ENCODE measurements at places on chromosomes 1 and 21.

GRCh38 chr1:15918962-15919715 is 56.8 kb downstream of the ZBTB17 start:
- peak; percentile 88 for DNase-seq

- no peak for DNase-seq
Measured at GRCh38 chr21:22764222-22764621, 1766.0 kb downstream of the NCAM2 start.

GRCh38 chr1:42350086-42350485 is 15.1 kb upstream of the FOXJ3 start:
- DNase-seq: no peak

- no peak for DNase-seq
Measured at GRCh38 chr1:167532964-167533824, 14.9 kb upstream of the CD247 start.

- DNase-seq: no peak
Measured at GRCh38 chr1:177650947-177651346, 318.9 kb downstream of the SEC16B start.

DNA sequence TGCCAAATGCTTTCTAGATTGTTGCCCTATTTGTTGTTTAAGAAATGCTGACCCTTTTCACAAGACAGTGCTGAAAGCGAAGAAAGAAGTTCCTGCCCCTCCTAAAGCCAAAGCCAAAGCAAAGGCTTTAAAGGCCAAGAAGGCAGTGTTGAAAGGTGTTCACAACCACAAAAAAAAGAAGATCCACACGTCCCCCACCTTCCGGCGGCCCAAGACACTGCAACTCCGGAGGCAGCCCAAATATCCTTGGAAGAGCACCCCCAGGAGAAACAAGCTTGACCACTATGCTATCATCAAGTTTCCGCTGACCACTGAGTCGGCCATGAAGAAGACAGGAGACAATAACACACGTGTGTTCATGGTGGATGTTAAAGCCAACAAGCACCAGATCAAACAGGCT is 55.7 kb downstream of the PSMG1 start:
- DNase-seq: no peak

- DNase-seq: no peak
Measured at GRCh38 chr1:99327357-99327756, 63.1 kb downstream of the PLPPR4 start.

DNA sequence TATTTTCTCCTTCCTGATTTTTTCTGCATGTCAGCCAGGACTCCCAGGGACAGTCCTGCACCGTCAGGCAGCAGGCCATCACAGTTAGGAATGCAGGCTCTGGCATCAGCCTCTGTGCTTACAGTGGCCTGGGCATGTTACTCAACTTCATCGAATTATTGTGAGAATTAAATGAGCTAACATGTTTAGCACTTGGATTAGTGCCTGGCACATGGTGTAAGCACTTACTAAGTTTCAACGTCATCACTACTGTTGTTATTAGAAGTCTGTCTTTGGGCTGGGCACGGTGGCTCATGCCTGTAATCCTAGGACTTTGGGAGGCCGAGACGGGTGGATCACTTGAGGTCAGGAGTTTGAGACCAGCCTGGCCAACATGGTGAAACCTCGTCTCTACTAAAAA is 45.1 kb downstream of the SCCPDH start:
- DNase-seq: peak; percentile 57

DNA sequence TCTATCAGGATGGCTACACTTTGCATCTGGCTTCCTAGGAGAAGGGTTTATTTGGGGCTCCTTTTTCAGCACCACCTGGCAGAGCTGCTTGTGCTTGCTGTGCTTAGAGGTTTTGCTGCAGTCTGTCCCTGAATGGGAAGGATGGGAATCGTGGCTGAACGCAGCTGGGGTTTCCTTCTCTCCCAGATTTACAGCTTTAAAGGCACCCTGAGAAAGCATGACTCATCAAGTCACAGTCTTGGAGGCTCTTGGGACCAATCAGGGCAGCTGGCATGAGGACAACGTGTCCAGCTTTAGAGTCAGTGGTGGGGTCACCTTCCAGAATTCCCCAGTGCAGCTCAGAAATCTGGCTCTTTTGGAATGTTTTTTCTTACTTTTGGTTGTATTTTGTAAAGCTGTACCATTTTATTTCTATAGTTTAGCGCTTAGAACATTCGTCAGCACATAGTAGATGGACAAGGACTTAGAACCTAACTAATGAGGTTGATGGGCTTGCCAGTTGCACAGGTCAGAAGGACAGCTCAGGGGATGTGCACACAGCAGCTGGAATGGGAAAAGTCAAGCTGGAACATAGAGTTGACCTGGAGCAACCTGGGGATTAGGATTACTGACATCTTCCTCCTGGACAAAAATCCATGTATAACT is 222.6 kb downstream of the PRDM2 start:
- no peak for DNase-seq

DNA sequence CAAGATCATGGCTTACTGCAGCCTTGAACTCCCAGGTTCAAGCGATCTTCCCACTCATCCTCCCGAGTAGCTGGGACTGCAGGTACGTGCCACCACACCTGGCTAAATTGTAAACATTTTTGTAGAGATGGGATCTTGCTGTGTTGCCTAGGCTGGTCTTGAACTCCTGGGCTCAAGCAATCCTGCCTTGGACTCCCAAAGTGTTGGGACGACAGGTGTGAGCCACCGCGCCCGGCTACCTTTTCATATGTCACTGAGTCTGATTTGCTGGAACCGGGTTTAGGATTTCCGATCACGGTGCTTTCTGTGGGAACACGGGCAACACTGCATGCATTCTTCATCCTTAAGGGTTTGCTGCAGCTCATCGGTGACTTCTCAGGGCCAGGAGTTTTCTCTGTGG is 32.2 kb upstream of the PCBP3 start:
- no peak for DNase-seq

GRCh38 chr1:29290414-29290985 is 54.2 kb downstream of the PTPRU start:
- peak; percentile 66 for DNase-seq

- DNase-seq: no peak
Measured at GRCh38 chr1:156657741-156658319, 15.9 kb downstream of the BCAN start.

- DNase-seq: no peak
Measured at GRCh38 chr1:167249702-167250101, 29.0 kb downstream of the POU2F1 start.

- DNase-seq: no peak
Measured at GRCh38 chr1:236381565-236382158, 12.4 kb upstream of the EDARADD start.

GRCh38 chr1:153602749-153603148 is 10.2 kb downstream of the S100A16 start:
- no peak for DNase-seq

DNA sequence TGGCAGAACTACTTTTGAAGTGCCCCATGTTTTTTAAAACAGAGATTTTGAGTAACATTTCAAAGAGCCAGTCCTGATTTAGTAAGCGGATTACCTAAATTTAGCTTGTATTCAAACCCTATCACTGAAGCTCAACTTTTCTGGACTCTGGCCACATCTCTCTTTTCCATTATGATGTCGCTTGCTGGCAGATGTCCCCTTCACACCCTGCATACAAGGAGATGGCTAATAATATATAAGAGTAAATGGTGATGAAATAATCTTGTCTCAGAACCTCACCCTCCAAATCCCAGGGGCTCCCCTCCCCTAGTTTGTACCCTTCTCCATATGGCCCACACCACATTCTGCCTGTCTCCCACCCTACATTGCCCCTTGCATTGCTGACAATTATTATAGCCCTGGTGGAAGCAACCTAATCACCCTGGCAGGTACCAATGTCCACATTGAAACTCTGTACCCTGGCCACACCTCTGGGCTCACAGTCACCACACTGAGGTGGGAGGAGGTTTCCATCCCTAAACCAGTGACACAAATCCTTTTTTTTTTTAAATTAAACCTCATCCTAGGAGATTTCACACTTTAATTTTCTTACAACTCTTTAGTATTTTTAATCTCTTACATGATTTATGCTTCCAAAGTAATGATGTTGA is 106.0 kb upstream of the SYT6 start:
- DNase-seq: no peak

GRCh38 chr1:27650539-27651175 is 15.7 kb upstream of the FGR start:
- peak; percentile 82 for DNase-seq

GRCh38 chr1:202585590-202585933 is 124.7 kb downstream of the SYT2 start:
- peak; percentile 79 for DNase-seq

- peak; percentile 58 for DNase-seq
Measured at GRCh38 chr21:14900611-14901010, 164.2 kb downstream of the NRIP1 start.

DNA sequence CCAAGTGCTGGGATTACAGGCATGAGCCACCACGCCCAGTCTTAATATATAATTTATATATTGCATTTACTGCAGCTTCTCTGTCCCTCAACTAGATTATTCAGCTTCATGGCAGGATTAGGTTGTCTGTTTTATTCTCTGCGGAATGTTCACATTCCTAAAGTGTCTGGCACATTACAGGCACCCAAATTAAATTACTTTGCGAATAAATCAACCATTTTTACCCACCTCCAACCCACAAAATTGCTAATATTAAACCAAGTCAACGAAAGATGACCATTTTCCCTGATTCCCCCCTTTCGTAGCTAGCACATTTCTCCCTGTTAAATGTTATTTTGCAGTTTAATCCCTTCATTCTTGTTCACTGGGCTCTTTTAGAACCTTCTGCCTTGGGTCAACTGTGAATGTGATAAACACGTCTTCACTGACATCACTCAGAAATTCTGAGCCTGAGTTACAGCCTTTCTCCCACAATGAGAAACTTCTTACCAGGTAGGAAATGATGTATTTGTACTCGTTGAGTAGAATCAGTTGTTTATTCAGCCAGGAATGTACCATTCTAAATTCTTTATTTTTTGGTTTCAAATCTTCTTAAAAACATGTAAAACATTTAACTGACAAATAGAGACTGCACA is 35.9 kb downstream of the THAP3 start:
- no peak for DNase-seq

GRCh38 chr1:77825131-77825709 is 45.8 kb downstream of the MIGA1 start:
- peak; percentile 69 for DNase-seq

Measured in fibroblast of upper back skin (primary cell).